ENCODE measurements at places on chromosomes 11 and 22.

DNA sequence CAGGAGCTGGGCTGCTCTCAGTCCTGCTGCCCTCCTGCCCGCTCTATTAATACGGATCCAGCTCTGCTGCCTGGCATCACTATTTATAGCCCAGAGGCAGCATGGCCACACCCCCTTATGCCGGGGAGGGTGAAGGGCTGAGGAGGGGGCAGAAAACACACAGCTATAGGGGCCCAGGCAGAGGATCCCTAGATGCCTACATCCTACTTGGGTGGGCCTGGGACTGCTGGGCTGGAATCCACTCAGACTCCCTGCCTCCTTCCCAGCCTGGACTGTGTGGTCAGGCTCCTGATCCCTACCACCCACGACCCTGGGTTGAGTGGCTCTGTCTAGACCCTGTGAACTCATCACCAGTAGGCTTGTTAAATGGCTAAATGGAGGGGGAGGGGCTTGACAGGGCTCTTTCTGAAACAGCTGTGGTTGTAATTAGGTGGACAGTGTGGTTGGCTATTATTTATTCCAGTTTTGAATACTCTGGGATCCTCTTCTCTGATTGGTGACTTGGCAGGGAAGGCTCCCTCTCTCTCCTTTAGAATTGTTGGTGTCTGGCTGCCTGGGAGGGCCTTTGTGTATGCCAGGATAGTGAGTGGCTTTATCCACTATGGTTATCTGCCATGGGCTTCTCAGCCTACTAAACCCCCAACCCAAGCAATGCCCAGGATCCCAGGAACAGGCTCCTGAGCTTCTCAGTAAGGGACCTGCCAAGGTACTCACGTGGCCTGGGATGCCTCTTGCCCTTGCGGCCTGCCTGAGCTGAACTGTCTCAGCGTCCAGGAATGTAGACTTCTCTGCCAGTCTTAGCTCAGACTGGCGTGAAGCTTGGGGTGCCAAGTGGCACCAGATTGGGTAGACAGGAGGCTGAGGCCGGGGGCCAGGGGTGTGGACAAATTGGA lies 15.2 kb downstream of the PHLDB1 start:
- no peak for DNase-seq

DNA sequence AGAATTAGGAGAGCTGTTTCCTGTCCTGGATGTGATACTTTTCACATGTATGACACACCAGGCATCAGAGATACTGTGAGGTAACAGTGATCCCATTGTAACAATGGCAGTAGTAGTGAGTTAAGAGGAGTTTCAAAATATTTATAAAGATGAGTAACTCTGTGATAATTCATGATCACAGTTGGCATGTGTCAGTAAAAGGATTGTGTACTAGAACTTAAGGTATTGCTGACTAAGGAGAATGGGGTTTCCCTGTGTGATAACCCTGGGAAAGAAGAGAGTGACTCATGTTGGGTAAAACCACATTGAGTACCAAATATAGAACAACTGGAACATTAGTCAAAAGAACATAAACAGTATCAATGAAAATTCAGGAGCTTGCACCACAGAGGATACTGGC lies 22.9 kb upstream of the SLC5A1 start:
- no peak for DNase-seq

GRCh38 chr22:31192513-31192912 lies 19.6 kb upstream of the LIMK2 start:
- no peak for DNase-seq

- no peak for DNase-seq
Measured at GRCh38 chr11:86172894-86173293, 71.7 kb upstream of the EED start.

GRCh38 chr11:58567889-58568512 lies 7.7 kb downstream of the LPXN start:
- DNase-seq, result no peak

DNA sequence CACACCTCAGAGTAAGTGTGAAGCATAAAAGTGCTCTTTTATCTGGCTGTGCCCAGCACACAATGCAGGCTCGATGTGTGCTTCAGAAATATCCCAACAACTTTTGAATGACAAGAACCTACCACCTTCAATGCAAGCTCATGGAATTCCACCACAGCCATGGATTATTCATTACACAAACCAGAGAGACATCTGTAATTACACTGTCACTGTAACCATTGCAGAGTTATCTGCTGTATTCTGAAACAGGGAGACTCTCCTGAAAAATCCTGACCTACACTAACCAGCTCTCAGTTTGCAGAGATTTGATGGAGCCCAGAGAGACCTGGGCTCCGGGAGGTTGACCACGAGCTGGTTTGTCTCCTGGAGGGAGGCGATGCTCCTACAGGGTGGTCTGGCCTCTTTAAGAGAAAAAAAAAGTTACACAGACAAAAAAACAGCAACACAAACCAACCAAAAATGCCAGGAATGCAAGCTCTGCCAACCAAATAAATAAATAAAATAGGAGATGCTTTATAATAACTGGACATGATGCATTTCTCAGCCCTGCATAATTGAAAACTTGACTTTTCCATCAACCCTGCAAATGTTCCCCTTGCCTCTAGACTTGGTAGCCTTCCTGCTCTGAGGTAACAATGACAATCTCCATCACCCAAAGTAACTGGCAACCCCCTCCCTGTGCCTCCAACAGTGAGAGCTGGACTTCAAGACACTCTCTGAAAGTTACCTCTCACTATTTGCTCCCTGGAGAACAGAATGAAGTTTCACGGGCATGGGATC lies 69.7 kb downstream of the ETS1 start:
- no peak for DNase-seq

- DNase-seq, result no peak
Measured at GRCh38 chr11:71252770-71253730, 673 bp upstream of the SHANK2 start.

- DNase-seq, result no peak
Measured at GRCh38 chr11:73334384-73335203, 26.5 kb downstream of the ARHGEF17 start.

GRCh38 chr11:67301313-67301921 lies 1.9 kb upstream of the SSH3 start:
- no peak for DNase-seq

GRCh38 chr22:44519886-44520285 lies 21.9 kb upstream of the RTL6 start:
- no peak for DNase-seq

- no peak for DNase-seq
Measured at GRCh38 chr11:77206264-77207018, 78.4 kb downstream of the MYO7A start.

DNA sequence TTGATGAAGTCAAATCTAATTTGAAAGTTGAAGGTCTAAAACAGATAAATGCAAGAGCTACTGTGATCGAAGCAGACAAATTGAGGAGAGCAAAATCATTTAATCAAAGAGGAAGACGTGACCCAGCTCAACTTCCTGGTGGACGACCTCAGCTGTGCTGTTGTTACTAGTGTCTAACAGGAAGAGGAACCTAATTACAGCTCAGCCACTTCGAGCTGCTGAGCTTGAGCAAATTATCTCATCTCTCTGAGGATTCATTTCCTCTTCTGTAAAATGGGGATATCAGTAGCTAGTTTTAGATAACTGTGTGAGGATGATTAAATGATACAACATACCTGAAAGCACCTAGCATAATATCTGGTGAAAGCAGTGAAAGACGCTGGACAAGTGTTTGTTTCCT lies 48.6 kb upstream of the OLFML1 start:
- DNase-seq, result no peak
